Germinal center (tissue), 1 donor: ENCODE measurements at places on chromosomes 7 and 10.

DNA sequence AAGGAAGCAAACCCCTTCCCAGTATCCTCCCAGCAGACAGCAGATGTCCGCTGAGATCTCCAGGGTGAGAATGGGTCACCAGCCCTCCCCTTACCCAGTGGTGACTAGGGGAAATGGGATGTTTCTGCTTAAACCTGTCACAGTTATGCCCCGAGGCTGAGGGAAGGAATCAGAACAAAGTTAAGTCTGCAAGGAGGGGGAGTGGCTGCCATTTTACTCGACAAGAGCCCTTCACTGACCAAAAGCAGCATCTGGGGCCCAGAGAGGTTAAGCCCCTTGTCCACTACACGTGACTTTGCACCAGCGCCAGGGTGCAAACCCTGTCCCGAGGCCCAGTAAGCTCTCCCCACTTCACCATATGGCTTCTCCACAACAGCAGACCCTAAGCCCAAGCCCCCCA lies 4.6 kb upstream of the NANOS1 start:
- DNase-seq: no peak

DNA sequence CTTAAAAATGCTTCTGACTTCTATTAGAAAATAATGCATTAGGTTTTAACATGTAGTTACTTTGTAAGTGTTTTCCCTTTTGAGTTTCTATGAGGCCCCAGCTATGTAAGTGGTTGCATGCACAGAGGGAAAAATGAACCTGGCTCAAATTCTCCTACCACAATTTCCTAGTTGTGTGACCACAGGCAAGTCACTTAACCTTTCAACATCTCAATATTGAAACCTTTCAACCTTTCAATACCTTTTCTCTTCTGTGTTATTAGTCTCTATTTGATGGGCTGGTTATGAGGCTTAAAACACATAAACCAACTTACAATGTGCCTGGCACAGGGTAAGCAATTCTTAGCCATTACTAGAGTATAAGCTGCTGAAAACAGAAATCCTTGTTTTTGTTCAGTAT lies 203.0 kb downstream of the KCND2 start:
- no peak for DNase-seq

- no peak for DNase-seq
Observed at GRCh38 chr7:113094517-113095249, 8.1 kb upstream of the GPR85 start.

GRCh38 chr7:152313831-152314604 lies 121.8 kb downstream of the KMT2C start:
- DNase-seq: no peak

- no peak for DNase-seq
Observed at GRCh38 chr7:114986190-114987180, 64.6 kb downstream of the MDFIC start.

DNA sequence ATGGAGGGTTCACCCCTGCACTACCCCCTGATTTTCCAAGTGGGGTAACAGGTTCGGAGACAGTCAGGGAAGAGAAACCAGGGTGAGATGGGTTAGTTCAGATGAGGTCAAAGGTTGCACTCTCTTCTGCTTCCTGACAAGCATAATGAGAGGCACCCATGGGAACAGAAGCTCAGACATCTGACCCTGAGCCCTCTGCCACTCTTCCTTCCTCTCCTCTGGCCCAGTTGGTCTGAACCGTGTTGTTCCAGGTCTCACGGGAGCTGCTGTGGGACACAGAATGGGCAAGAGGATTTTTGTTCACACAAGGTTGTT lies 38.4 kb downstream of the DNAJB12 start:
- DNase-seq: no peak
